ENCODE measurements at places on chromosomes 16 and 17.
A peak's percentile ranks its signal among the peaks of the same experiment; 100 is the strongest.

DNA sequence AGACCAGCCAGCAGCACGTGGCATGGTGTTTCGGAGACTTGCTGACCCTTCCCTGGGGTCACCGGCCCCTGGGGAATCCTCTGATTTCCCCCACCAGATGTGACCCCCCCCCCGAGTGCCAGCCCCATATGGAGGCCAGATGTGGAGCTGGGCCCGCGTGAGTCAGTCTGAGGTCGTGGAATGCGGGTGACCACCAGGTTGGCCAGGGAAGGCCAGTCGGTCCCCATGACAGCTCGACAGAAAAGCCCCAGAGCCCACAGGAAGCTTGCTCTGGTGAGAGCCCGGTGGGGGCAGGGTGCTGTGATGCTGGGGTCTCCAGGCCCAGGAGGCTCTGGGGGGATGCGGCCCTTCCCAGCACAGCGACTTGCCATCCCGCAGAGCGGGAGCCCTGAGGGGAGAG lies 209.0 kb downstream of the NTN1 start:
- no peak for DNase-seq

- DNase-seq = peak; percentile 93
Measured at GRCh38 chr17:76405967-76406647, 21.7 kb downstream of the SPHK1 start.

DNA sequence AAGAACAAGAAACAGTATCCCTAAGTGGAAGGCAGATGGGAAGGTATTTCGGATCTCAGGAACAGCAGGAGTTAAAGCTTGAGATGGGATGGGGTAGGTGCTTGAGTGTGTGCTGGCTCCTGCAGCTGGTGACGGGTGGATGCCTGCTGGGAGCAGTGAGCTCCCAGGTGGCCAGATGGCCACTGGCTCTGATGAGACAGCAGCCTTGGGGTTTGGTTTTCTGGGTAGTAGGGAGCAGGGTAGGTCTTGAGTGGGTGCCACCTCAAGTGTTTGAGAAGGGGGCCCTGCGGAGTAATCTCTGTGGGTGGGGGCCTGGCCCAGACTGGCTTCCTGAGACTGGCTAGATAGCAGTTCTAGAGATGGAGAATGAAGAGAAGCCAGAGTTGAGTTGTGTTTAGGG lies 10.3 kb downstream of the EPN2 start:
- peak; percentile 10 for DNase-seq

DNA sequence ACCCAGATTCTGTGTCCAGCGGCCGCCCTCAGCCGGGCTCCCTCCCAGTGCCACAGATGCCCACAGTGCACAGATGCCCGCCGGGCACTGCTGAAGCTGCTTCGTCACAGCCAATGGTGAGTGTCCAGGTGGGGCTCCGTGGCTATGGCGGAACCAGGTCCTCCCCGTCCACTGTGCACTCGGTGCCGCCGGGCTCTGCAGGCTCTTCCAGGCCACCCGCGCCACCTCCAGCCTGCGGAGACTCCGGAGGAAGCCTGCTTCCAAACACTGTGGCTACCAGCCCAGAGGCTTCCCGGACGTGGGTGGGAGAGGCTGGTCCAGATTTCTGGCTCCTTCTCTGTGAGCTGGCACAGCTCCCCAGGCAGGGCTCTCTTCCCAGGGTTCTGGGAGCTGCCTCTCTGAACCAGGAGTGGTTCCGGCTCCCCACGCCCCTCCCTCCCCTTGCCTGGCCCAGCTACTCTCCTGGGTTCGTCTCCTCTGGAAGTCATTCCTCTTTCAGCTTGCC lies 2.8 kb upstream of the PYCR1 start:
- no peak for DNase-seq

- DNase-seq = no peak
Measured at GRCh38 chr17:40772101-40772500, at the start of gene KRT26. TSS of gene KRT26 (minus strand) at chr17:40772201. CDS start at chr17:40772113, 88 bp downstream.

DNA sequence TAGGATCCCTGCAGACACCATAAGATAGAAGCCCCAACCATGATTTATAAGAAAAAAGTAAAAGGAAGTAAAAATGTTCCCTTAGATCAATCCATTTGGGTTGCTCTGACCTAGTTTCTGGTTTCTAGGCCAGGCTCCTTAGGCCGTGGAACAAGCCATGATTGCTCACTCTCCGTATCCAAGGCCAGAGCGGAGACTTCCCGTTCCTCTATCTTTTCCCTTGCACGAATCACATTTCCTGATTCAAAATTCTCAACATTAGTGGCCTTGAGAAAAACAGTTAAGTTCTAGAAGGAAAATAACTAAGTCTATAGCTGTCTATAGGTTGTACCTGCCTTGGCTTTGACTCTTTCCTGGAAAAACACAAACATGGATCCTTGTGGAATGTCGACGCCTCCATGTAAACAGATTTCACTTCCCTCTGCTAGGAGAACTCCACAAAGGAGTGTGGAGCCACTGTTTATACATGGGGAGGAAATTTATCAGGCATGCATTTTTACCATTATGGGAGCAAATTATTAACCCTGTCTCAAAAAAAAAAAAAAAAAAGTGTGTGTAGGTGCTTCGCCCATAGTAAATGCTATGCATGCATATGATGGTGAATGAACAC lies 149.6 kb downstream of the ZFHX3 start:
- DNase-seq = no peak

GRCh38 chr17:79113699-79114457 lies 39.3 kb downstream of the ENGASE start:
- DNase-seq = no peak

GRCh38 chr16:4097826-4098240 lies 18.4 kb downstream of the ADCY9 start:
- no peak for DNase-seq

DNA sequence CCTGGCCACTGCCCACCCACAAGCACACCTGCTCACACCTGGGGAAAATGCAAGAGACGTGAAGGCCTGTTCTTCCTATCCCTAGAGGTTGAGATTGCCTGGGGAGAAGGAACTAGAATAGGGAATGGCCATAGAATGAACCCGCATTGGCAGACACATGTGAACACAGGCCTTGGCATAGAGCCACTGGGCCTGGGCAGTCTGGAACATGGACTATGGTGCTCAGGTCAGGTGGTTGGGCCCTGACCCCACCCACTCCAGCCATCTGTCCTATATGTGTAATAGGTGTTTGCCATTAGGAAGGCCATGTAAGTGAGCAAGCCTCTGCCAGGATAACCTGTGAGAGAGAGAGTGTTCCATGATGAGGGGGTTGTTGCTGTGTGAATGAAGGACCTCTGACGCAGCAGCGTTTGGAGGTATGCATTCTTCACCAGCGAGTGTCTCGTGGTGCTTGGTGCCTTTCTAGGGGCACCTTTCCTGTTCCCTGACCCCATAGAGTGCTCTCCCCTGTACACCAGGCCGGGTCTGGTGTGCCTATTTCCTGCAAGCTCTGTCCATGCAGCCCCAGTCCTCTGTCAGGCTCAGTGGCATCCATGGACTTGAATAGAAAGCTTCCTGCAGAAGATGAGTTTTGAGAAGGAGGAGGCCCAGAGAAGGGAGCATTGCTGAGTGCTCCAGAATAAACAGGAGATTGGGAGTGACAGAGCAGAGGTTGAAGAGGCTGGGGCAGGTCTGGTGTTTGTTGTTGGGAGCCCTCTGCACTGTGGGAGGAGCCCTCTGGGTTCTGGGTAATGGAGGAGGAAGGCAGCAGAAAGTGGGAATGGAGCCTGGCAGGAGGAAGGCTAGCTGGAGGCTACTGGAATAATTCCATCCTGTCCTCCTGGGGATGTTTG lies 15.6 kb downstream of the CTRL start:
- no peak for DNase-seq

DNA sequence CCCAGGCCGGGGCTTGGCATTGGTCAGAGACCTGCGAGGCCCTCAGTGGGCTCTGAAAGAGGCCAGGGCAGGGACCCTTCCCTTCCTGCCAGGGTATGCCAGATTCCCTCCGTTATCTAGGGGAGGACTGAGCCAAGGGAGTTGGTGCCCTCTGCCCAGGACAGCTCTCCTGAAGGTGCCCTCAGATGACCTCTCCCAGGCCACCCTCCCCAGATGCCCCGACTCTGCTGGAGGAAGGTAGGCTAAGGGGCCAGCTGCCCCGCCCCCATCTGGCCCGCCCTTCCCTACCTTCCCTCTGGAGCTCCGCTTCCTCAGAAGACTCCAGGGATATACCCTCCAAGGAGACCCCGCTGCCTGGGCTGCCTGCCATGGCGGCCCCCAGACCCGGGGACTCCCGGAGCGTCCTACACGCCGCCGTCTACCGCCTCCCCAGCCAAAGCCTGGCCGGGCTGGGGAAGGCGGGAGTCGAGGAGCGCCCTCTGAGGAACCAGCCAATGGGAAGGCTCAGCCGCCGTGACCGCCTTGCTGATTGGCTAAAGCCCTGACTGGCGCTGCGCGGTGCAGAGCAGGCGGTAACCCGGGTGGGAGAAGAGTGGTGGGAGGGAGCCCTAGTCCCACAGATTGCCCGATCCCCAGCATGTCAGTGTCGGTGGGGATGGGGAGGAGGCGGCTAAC lies 7.0 kb downstream of the MPP2 start:
- peak; percentile 95 for DNase-seq

DNA sequence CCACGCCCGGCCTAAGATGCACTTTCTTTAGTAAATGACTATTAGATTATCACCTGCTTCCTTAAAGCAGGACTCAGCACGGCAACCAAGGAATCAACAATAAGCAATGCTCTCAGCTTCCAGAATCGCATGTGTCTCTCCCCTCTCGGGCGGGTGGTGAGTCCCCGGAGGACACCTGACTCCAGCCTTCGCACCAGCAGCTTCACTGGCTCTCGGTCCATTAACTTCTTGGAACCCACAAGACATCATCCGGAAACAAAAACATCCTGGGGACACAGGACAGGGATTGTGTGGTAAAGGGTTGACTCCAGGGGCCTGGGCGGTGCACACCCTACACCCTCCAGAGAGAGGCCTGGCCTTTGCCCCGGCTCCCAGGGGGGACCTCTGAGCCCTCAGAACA lies 22.7 kb downstream of the UTS2R start:
- DNase-seq = no peak

DNA sequence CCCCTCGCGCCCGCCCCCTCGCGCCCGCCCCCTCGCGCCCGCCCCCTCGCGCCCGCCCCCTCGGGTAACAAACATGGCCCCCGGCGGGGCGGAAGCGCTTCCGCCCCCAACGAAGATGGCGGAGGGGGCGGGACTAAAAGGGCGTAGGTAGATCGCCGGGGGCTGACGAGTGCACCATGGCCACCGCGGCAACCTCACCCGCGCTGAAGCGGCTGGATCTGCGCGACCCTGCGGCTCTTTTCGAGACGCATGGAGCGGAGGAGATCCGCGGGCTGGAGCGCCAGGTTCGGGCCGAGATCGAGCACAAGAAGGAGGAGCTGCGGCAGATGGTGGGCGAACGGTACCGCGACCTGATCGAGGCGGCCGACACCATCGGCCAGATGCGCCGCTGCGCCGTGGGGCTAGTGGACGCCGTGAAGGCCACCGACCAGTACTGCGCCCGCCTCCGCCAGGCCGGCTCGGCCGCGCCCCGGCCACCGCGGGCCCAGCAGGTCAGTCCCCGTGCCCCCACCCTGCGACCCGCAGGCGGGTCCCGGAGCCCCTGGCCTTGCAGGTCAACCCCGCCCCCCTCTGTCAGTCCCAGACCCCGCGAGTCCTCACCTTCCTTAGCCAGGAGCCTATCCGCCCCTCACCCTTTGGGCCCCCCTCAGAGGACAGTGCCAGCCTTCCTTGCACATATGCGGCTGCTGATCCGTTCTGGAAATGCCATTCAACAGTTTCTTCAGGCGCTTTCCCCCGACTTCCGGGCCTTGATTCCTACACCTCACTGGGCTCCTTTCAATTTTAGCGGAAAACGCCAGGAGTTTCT lies at the start of gene COG1:
COG1 (plus strand) TSS at position 162 of the 808 bp plus-strand sequence; CDS start at position 177, 15 bp downstream.
- DNase-seq = peak; percentile 86

DNA sequence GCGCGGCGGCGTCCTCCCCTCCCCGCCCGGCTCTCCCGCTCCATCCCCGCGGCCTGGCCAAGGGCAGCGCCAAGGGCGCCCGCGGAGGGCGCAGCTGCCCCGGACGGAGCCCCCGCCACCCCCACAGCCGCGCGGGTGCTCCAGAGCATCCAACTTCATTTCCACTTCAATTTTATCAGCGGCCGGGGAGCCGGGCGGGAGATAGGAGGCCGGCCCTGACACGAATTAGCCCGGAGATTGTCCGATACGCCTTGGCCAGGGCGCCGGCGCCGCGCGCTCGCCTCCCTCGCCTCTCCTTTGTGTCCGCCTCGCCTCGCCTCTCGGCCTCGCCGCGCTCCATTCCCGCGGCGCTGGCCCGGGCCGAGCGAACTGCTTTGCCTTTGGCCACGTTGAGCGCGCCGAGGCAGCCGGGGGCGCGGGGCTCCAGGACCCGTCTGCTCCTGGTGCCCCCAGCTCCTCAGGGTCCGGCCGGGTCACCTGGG lies 129.1 kb upstream of the LHX1 start:
- peak; percentile 70 for DNase-seq

DNA sequence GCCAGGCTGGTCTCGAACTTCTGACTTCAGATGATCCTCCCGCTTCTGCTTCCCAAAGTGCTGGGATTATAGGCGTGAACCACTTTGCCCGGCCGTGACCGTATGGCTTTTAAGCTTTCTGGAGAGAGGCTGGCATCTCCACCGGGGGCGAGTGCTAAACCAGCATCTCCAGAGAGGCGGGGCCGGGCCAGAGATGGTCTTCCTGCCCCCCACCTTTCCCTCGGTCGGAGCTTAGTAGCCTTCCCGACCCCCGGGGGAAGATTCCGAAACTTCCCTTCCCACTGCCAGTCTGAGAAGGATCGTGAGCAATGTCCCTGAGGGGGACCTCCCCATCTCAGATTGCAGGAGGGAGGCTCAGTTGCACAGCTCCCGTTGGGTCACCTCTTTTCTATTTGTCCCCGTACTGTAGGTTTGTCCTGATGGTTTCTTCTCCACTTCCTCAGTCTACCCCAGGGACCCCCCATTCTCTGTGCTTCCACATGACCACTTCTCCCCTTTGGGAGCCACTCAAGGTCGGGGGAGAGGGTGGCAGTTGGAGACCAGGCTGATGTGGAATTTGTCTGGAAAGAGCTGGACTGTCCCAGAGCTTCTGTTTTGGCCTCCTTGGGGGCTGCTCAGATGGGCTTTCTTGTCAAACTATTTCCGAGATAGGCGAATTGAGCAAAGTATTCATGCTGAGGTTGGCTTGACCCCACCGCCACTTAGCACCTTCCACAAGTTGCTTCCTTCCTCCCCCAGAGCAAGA lies 18.2 kb downstream of the IGF2BP1 start:
- DNase-seq = no peak

GRCh38 chr17:63696381-63696961 lies 3.5 kb downstream of the LIMD2 start:
- peak; percentile 58 for DNase-seq

GRCh38 chr17:4342535-4342934 lies 23.9 kb downstream of the UBE2G1 start:
- no peak for DNase-seq

- DNase-seq = no peak
Measured at GRCh38 chr17:72368191-72368590, 247.4 kb downstream of the SOX9 start.

All from BE2C (cell line).